Endothelial cell (in vitro differentiated cells): ENCODE measurements at places on chromosomes 5 and 9. TPM values are rescaled to one million over a fixed set of nuclear protein-coding genes. Genes with fewer than 3 reads are reported as not detected.

NR2F1-AS1 gene
- total RNA-seq: 6.4 TPM

SNX24 gene
- 16.1 TPM for total RNA-seq

DMRT3 gene
- not detected for total RNA-seq

DOCK8 gene
- 8.3 TPM for total RNA-seq

C9orf153 gene
- total RNA-seq: 0.36 TPM

ACOT12 gene
- total RNA-seq: not detected

WDR36 gene
- 25.2 TPM for total RNA-seq

SPDL1 gene
- total RNA-seq: 38.6 TPM

NOXA1 gene
- 0.36 TPM for total RNA-seq

SPIN1 gene
- total RNA-seq: 97.3 TPM

IRX1 gene
- not detected for total RNA-seq

SPINK7 gene
- not detected for total RNA-seq

PCDHGB2 gene
- 11.1 TPM for total RNA-seq

SOX30 gene
- total RNA-seq: 0.15 TPM

PDE6A gene
- not detected for total RNA-seq

PCDH1 gene
- total RNA-seq: 140 TPM

- DNase-seq: no peak
These were observed 2.1 kb downstream of the UAP1L1 start for GRCh38 chr9:137079401-137079787.

GRCh38 chr5:88159591-88159990 is 109.1 kb downstream of the TMEM161B start:
- DNase-seq: no peak

- DNase-seq: no peak
These were observed 10.8 kb downstream of the SEMA6A start for GRCh38 chr5:116563736-116564308.

DNA sequence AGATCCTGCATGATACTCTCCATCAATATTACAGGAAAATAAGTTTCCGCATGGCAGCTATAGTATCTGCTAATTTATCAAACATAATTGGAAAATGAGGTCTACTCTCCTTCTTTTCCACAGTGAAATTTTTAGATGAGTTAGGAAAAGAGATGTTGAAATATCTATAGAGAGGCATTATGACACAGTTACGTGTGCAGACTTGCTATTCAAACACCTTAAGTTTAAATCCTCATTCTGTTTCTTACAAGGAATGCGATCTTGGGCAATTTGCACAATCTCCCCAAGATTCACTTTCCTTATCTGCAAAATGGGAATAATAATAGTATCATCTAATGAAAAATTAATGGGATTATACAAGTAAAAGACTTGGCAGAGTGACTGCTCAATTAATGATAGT is 91.7 kb upstream of the SLCO6A1 start:
- no peak for DNase-seq

GRCh38 chr5:61746831-61747575 is 414.9 kb downstream of the ZSWIM6 start:
- no peak for DNase-seq

- no peak for DNase-seq
These were observed 545.8 kb downstream of the CSNK1G3 start for GRCh38 chr5:124057724-124058231.

DNA sequence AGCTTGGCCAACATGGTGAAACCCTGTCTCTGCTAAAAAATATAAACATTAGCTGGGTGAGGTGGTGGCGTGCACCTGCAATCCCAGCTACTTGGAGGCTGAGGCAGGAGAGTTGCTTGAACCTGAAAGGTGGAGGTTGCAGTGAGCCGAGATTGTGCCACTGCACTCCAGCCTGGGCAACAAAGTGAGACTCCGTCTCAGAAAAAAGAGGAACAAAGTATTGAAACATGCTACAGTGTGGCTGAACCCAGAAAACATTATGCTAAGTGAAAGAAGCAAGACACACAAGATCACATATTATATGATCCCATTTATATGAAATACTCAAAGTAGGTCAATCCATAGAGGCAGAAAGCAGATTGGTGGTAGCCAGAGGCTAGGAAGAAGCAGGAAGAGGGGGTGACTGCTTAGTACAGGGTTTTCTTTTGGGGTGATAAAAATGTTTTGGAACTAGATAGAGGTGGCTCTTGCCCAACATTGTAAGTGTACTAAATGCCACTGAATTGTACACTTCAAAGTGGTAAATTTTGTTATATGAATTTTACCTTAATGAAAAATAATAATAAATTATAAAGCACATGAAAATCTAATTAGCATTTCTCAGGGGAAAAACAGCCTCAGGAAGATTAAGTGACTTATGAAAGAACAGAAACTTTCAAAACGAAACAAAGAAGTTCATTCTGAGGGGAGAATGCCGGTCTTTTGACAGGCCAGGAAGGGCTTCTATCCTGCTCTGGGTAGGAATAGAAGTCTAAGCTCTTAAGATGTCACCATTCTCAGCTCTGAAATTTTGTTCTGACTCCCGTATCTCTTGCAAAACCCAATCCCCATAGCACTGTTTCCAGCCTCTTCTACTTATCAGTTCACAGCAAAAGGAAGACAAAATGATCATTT is 161.1 kb upstream of the TBCA start:
- DNase-seq: no peak

DNA sequence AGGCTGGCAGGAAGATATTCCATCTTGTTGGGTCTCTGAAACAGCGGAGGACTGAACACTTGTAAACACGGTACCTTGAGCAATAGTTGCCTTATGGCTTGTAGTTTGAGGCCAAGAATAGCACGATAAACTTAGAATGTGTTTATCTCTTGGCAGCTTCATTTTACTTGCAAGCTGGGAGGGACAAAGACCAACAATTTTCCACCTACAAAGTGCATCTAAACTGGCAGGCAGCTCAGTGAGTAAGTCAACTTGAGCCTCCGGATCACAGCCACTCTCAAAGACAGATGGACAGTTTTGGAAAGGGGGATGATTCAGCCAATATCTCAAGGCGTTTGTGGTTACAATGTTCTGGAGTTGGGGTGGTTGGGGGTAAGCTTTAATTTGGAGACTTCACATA is 652.6 kb downstream of the CETN3 start:
- DNase-seq: no peak

DNA sequence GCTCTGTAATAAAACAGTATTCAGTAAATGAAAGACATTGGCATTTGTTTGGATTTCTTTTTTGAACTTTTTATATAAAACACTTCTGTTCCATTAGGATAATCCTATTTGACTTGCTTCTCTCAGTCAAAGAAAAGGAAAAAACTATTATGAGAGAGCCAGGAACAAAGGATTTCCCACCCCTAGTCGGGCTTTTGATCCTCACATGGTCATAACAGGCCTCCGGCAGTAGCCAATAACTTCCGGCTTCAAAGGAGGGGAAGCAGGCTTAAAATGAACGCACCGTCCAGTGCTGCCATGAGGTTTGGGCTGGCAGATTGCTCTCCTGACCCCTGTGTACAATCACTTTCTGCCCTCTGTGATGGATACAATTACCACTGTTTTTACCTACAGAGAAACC is 209.3 kb downstream of the ZNF608 start:
- DNase-seq: no peak

- DNase-seq: no peak
These were observed 173.7 kb downstream of the SLC28A3 start for GRCh38 chr9:84166891-84167290.

GRCh38 chr9:109599711-109600110 is 101.6 kb upstream of the PTPN3 start:
- no peak for DNase-seq

DNA sequence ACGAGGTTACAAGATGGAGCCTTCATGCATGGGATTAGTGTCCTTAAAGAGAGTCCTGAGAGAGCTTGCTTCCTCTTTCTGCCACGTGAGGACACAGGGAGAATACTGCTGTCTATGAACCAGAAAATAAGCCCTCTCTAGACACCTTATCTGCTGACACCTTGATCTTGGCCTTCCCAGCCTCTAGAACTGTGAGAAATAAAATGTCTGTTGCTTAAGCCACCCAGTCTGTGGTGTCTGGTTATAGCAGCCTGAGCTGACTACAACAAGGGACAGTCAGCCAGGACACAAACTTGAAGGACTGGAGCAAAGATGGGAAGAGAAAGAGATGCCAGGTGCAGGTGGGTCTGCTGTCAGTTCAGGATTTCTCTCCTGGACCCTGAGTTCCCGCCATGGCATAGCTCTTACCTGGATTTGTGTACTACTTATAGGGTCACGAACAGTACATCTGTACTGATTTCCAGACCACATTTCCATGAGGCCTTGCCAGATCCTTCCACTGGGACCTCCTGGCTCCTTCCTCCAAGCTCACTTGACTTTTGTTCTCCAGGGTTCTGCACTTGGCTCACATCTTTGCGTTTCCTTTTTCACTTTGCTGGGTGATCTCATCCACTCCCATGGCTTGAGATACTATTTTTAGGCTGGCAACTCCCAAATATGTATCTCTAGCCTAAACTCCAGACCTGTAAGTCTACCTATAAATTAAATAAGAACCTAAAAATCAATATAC is 44.9 kb upstream of the LIFR start:
- no peak for DNase-seq

GRCh38 chr9:113514748-113515147 is 51.2 kb downstream of the RGS3 start:
- no peak for DNase-seq

DNA sequence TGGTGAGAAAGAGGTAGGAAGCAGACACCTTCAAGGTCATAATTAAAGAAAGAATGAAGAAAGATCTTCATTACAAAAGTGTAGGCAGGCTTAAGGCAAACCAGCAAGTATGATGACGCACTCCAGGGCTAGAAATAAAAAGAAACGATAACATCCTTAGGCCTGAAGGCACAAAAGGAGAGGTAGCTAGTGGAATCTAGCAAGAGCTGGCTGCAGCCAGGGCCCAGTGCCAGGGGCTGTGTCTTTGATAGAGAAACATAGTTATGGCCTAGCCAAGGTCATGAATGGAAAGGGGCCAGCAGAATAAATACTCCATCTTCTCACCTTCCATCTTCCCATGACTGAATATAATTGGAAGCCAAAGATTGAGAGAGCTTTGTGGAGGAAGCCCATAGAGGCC is 6.8 kb upstream of the SH3TC2 start:
- DNase-seq: no peak

DNA sequence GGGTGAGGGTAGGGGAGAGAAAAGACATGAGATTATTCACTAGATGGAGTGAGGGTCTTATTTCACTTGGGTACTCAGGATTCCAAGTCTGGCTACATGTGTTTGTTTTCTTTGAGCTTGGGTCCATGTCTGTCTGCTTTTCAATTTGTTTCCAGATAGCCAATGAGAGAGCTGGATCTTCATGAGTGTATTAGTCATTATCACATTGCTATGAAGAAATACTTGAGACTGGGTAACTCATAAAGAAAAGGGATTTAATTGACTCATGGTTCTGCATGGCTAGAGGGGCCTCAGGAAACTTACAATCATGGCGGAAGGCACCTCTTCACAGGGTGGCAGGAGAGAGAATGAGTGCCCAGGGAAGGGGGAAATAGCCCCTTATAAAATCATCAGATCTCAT is 196.8 kb upstream of the TRIM32 start:
- DNase-seq: no peak

DNA sequence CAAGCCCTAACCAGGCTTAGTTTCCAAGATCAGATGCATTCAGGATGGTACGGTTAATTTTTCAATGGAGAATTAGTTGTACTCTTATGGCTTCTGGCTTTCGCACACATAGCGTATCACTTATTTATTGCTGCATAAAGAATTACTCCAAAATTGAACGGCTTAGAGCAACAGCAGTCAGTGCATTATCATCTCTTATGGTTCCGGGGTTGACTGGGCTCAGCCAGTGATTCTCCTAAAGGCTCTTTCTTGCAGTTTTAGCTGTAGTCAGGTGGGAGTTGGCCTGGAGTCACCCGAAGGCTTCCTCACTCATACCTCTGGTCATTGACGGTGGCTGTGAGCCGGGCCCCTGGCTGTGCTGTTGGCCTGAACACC is 595 bp upstream of the GRHPR start:
- DNase-seq: no peak

DNA sequence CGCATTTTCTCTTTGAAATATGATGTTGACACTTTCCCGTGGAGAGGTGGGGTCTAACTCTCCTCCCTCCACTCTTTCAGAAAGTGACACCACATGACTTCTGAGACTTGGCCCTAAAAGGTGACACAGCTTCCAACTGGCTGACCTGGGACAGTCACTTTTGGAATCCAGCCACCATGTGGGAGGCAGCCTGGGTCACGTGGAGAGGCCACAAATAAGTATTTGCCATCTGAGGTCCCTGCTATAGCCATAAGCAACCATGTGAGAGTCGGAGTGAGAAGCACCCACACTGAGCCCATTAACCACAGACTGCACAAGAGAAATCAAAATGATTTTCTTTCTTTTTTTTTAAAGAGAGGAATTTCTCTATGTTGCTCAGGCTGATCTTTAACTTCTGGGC is 4.1 kb upstream of the PHYKPL start:
- no peak for DNase-seq

- DNase-seq: no peak
These were observed 57.0 kb upstream of the GRAMD2B start for GRCh38 chr5:126366199-126366560.

DNA sequence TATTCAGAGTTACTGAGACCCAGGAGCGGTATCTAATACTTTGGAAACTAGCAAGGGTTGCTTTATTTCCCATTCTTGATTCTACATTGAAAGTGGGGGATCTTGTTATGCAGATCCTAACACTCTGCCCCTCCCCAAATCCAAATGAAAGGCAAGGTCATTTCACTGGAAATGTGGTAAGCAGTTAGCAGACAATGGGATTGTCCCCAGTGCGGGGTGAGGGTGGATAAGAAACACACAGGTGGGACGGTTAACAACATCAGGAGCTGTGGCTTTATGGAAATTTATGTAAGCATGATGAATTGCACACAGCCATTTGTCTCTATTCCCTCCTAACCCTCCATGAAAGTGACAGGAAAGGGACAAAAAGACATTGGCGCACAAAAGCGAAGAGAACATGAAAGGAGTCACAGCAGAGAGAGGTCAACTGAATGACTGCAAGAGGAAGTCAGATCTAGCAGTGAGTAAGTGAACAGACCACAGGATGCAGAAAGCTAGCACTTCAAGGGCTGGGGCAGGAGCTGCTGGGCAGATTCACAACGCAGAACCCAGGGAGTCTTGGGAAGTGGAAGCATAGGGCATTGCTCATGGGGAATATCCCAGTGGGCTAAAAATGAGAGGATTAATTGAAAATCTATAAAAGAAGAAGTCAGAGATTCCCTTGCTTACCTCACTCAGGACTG is 184.4 kb downstream of the HSD17B3 start:
- no peak for DNase-seq

- DNase-seq: no peak
These were observed 6.9 kb upstream of the UBAP1 start for GRCh38 chr9:34171753-34172535.

DNA sequence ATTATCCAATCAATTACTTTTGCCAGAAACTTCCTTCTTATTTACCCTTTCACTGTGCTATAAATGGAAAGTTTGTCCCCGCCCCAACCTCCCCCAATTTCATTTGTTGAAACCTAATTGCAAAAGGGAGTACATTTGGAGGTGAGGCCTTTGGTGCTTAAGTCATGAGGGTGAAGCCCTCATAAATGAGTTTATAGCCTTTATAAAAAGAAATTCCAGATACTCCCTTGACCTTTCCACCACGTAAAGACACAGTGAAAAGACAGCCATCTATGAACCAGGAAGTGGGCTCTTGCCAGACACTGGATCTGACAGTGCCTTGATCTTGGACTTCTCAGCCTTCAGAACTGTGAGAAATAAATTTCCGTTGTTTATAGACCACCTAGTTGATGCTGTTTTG is 82.3 kb downstream of the NUDT12 start:
- no peak for DNase-seq

GRCh38 chr5:1251678-1252580 is 26.7 kb downstream of the SLC6A18 start:
- no peak for DNase-seq

- DNase-seq: no peak
These were observed 13.2 kb downstream of the ST8SIA4 start for GRCh38 chr5:100889896-100890295.

GRCh38 chr9:131290036-131290766 is 678 bp downstream of the PLPP7 start:
- no peak for DNase-seq
